ENCODE measurements at places on chromosomes 3 and 15. TPM values are rescaled to one million over a fixed set of nuclear protein-coding genes. Genes with fewer than 3 reads are reported as not detected.

The FAH gene
- total RNA-seq, result 25.6 TPM

DNA sequence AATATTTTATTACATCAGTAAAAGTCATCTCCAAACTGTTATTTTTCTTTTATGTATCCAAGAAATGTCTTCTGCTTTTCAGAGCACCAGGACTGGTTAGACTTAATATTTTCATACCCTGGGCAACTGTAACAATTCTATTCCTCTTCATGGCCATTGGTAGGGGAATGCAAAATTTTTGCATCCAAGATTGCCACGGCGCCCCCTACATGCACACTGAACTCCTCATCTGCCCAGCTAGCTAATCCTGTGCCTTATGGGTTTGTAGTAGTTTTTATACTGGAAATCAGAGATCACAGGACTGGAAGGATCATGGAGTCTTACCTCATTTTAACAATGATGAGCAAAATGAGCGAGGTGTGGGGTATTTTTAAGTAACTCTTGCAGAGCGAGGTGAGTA is 74.2 kb downstream of the CRTC3 start:
- DNase-seq, result peak; percentile 69

DNA sequence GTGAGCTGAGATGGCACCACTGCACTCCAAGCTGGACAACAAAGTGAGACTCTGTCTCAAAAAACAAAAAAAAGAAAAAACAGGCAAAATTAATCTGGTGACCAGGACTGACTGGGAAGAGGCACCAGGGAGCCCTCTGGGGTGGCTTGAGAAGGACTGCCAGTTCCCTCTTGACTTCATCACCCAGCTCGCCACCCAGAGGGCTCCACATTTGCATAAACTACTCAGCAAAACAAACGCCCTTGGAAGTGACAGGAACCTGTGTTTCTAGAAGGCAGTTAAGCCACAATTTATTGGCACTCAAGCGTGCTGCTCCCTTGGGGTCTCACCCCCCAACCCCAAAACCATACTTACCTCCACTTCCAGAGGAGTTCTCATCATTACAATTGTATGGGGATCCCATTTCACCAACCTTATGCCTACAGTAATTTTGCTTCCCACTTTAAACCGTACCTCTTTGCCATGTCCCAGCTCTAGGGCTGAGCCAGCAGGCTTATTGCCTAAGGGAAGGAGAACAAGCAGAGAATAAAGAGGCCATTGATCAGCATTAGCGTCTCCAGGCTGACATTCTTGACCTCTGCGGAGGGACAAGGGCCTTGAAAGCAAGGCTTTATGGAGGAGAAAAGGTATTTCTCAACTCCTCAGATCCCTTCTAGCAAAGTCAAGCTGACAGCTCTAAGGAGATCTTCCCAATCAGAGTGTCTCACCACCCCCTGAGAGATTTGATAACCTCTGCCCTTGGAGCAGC is 357.4 kb downstream of the SHQ1 start:
- DNase-seq, result no peak

DNA sequence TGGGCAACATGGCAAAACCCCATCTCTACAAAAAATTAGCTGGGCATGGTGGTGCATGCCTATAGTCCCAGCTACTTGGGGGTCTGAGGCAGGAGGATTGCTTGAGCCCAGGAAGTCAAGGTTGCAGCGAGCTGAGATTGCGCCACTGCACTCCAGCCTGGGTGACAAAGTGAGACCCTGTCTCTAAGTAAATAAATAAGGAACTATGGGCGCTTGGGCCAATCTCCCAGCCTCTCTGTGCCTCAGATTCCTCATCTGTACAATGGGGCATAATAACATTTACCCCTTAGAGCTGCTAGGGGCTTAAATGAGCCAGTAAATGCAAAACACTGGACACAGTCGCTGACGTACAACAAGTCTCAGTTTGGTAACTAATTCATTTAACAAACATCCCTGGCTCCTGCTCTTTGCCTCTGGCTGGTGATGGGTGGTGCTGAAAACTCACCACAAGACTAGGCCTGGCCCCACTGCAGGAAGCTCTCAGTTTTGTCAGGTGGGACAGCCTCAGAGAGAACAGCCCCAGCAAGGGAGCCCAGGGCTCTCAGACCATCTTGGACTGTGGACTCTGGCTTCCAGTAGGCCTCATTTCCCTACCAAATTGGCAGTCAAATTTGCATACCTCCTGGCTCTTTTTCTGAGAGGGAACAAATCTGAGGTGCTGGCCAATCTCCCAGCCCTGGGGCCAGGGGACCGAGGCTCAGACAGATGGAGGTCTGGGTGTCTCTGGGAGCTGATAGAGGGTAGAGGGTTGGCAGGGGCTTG is 6.4 kb upstream of the TBC1D2B start:
- no peak for DNase-seq

The NTRK3 gene
- total RNA-seq, result 3.5 TPM

- DNase-seq, result no peak
Observed at GRCh38 chr3:98326105-98326893, 27.4 kb upstream of the OR5K4 start.

- peak; percentile 37 for DNase-seq
Observed at GRCh38 chr15:45168286-45168685, 19.5 kb downstream of the SHF start.

The TEX9 gene
- 11.6 TPM for total RNA-seq

- DNase-seq, result no peak
Observed at GRCh38 chr3:129352650-129353588, 74.2 kb downstream of the HMCES start.

DNA sequence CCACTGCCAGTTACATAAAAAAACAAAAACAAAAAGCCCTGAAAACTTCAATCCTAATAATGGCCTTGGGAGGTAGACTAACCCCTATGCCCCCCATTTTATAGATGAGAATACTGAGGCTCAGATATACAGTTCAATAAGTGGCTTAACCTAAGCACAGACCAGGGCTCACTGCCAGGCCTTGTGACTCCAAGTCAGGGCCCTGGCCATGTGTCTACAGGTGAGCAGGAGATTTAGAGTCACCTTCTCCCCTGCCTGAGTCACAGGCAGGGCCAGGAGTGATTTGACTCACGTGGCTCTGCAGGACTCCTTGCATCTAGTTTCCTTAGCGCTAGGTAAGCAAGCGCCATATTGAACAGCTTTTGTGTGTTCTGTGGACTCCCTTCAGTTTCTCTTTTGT is 98.6 kb upstream of the ETV5 start:
- DNase-seq, result no peak

GRCh38 chr15:67103869-67104268 is 38.5 kb downstream of the SMAD3 start:
- no peak for DNase-seq

The EEFSEC gene
- 15.6 TPM for total RNA-seq

DNA sequence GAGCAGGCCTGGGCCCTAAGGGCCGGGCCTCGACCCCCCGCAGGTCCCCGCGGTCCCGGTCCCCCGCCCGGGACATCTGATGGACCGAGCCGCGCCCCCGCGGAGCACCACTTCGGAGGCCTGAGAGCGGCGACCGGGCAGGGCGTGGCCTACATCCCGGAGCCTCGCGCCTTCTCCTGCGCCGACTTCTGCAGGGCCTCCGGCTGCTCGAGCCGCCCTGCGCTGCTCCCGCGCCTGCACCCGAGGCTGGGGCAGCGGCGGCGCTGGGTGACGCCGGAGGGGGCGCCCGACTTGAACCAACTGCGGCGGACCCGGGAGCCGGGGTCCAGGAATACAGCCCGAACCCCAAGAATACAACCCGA is 14.9 kb upstream of the GP9 start:
- DNase-seq, result no peak

The AKAP13 gene
- total RNA-seq, result 443 TPM

GRCh38 chr3:41477399-41478014 is 278.2 kb downstream of the CTNNB1 start:
- no peak for DNase-seq

The SERINC4 gene
- not detected for total RNA-seq

GRCh38 chr3:62446337-62446940 is 73.1 kb upstream of the FEZF2 start:
- no peak for DNase-seq

The AMIGO3 gene
- not detected for total RNA-seq

The CHDH gene
- 17.3 TPM for total RNA-seq

DNA sequence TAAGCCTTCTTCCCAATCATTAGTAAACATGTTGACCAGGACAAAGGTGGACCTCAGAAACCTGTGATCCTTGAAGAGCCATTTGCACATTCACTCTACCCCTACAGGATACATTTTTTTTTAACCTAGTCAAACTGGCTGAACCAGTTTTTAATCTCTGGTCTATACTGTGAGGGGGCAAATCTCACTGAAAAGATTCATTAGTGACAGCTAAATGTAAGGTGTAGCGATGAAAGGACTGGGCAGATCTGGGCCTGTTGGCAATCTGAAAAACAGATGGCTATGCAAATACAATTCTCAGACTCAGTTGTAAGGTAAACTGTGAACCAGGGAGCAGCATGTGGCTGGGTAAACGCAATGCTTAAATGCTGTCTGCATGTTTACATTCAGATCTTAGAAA is 75.6 kb upstream of the SNTN start:
- no peak for DNase-seq

DNA sequence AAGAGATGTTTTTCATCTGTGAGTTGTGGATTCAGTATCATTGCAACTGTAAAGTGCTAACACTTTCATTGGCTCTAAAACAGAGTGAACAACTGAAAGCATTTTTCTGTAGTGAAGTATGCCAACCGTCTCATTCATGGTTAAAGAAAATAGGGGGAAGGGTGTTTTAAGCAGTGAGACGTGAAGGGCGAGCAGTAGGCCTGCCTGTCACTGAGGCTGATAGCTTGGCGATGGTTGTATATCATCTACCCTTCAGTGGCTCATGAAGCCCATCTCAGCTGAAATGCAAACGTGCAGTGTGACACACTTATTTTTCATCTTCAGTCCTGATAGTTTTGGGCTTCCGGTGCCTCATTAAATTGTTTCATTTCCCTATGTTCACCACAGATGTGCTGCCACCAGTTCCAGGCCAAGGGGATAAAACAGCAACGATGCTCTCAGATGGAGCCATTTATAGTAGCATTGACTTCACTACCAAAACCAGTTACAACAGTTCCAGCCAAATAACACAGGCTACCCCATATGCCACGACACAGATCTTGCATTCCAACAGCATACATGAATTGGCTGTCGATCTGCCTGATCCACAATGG is 562.0 kb downstream of the ROBO2 start:
- DNase-seq, result no peak

GRCh38 chr15:56425976-56426375 is 39.0 kb downstream of the MNS1 start:
- DNase-seq, result no peak

The PRSS50 gene
- total RNA-seq, result 0.41 TPM

DNA sequence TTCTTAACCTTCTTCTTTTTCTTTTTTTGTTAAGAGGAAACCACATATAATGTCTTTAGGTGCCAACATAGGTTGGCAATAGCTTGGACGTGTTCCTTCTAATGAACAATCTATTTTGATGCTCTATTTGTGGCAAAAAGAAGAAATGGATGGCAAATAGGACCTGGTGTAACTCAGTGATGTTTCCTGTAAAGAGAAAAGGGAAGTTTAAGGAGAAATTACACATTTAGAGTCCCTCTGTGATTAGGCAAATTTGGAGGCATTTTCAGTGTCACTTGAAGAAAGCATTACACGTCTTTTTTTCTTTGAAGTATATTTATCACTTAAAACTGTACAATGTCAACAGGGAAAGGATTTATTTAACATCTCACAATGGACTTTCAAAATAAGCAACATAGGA is 327.1 kb downstream of the ZIC1 start:
- DNase-seq, result no peak

The ARL14 gene
- total RNA-seq, result not detected

DNA sequence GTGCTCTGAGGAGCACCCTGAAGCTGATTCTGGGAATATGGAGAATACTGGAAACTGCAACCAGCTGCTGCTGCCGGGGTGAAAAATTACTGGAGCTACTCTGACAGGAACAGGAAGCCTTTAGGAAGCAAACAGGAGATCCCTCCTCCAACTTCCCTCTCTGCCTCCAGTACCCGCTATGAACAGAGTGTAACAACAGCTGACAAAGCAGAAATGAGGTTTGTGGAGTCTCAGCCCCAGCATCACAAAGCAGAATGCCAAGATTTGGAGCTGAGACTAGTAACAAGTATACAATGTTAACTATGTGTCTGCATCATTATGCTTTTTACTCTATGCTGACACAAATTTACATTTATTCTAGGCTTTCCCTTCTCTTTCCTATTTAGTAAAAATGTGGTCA is 22.7 kb upstream of the PIAS1 start:
- no peak for DNase-seq

The APOD gene
- total RNA-seq, result 91.6 TPM

The OIP5 gene
- 0.62 TPM for total RNA-seq

The AMT gene
- 8.4 TPM for total RNA-seq

The SEMA3G gene
- 23.6 TPM for total RNA-seq

Data from lower lobe of right lung (tissue), 2 donors.